HCT116 (cell line): ENCODE measurements at places on chromosomes 3 and 15.

DNA sequence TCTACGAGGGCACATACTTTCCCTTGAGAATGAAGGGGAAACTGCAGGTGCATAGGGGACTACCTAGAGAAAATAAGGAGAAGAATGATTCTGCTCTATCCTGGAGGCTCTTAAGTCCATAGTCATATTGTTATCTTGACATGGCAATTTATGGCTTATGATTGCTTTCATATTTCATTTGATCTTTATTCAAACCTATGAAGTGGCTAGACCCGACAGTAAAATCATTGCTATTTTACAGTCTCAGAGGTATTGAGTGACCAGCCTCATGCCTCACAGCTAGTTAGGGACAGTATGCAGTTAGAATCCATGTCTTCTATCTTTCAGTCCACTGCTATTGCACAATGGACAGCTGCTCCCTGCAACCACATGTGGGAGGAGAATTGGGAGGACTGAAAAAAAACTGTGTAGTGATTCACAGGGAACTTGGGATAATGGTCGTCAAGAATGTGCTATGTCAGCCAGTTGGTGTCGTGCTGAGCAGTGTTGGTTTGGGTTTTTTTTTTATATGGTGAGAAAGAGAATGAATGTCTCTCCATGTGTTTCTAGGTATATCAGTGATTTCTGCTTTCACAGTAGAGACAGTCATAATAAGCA, 63.2 kb upstream of the SPPL2A start:
- peak; percentile 27 for DNase-seq

- no peak for DNase-seq
These were observed 432.2 kb downstream of the UNC13C start for GRCh38 chr15:54410481-54410880.

DNA sequence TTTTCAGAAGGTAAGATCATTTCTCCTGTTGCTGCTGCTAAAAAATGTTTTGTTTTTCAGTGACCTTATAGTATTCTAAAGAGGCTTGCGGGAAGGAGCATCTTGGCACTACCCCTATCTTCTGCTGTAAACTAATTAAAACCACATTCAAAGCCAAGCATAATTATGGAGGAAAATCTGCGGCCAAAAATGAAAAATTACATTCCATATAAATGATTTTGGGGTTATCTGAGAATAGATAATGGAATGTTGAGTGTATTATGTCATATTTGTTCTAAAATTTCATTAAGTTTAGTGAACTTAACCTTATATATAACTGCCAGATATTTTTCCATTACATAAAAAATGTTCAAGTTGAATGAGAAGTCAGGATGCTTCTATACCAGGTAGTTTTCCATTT, 170.4 kb upstream of the TMC3 start:
- DNase-seq = no peak

DNA sequence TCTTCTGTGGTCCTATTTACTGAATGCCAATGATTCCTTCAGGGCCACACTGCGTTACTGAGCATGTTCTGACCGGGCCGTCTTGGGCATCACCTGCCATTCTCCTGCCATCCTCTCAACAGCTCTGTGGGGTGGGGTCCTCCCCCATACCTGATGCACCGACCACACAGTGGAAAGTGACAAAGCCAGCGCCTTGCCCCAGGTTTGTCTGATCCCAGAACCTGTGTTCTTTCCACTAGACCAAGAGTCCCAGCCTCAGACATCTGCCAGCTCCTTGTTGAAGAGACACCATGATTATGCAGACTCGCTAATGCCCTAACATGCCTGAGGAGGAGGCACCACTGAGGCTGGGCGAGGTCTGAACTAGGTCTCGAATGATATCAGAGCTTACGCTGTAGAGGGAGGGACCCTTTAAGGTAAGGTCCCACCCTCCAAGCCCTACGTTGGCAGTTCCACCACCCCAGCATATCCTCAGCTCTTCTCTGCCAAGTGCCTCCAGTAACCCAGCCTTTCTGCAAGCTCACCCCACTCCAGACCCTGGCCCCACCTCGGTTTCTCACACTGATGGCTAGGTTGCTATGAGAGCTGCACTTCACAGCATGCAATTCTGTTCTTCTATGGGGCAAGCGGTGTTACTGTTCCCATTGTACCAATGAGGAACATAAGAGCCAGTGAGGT, 29.8 kb upstream of the PLXNA1 start:
- DNase-seq = no peak

- DNase-seq = no peak
These were observed 1.0 kb upstream of the ARHGEF3 start for GRCh38 chr3:56802790-56803189.

DNA sequence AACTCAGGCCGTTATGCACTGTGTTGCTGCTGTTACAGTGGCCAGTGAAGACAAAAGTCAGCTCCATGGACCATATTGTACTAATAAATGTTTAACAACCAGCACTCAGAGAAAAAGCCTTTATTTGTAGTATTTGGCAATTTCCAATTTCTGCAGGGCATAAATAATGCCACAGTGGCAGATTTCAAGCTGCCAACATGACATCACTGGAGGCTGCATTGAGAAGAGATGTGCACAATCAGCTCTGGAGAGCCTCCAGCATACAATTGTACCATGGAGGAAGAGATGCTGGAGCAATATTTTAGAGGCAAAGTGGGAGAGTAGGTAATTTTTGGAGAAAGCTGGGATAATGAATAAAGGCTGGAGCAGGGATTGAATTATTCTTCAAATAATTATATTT, 9.7 kb upstream of the ALCAM start:
- DNase-seq = no peak

DNA sequence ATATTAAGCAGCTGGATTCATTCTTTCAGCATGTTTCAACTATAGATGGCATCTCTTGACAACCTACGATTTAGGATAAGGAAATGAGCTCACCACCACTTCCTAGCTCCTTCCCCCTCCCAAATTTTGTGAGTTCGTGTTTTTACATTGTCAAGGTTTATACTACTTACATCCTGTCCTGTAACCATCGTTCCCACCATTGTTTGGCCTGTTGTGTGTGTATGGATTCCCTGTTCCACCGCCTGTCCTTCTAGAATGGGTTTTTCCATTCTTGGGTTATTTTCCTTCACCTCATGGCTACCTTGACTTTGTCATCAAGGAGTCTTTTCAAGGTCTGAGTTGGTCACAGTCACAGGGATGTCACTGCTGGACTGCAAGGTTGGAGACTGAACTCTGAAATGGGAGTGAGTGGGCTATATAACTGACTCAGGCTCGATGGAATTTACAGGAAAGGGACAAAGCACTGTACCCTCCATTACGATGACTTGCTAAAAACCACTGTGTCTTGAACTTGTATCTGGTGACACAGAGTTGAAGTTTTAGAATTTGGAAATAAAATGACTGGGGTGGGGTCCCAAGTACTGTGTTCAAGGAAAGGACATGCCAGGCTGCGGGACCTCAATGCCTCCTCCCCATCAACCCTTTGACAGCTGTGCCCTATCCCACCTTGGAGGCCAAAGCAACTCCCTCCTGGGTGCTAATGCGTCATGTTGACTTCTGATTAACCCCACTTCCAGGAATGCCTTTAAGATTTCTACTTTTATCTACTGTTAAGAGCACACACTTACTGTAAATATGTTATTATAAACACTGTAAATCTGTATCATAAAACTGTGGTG, 66.8 kb upstream of the BLM start:
- DNase-seq = no peak
